Activated CD4-positive, alpha-beta T cell treated with anti-CD3 and anti-CD28 coated beads for 48 hours (primary cell): ENCODE measurements at places on chromosomes 1 and 21.

- no peak for DNase-seq
Observed at GRCh38 chr1:59384443-59384842, 87.5 kb downstream of the FGGY start.

DNA sequence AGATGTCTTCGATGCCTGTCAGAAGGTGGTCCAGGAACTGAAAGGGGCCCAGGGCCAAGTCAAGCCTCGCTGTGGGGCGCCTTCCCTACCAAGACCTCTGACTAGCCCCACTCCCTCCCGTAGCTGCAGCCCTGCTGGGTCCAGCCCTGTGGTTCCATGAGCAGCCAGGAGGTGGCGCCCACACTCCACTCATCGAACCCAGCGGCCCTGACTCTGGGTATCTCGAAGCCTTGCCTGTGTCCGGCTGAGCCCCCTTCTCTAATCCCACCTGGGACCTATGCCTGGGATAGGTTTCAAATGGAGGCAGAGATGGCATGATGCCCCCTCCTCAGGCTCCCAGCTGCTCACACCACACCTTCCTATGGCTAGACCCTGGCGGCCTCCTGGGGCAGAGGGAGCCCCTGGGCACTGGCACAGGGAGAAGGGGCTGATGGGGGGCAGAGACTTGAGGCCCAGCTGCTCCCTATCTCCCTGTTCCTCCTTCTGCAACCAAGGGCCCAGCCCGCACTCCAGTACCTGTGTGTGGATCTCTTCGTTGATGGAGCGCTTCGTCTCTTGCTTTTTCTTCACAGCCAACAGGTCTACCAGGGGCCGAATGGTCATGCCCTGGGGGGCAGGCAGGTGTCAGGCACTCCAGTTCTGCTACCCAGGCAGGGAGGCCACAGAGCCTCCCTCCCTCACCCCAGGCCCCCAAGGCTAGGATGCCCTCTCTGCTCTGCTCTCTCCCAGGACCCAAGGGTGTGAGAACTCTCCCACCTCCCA is 52.0 kb downstream of the SLC9A1 start:
- DNase-seq: peak; percentile 89

DNA sequence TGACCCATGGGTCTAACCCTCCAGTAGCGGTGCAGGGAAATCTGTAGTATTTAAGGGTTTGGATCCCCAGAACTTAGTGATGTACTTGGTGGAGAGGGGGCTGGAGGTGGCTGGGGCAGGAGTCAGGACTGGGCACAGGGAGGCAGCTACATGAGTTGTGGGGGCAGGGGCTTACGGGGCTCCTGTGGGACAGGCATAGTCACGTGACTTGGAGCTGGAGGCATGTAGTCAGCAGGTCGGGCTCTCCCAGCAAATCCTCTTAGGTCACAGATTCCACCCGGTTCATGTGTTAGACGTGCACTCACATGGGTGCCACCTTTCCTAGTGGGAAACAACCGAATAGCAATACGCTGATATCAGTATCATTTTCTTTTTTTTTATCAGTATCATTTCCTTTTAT is 112.1 kb downstream of the PCP4 start:
- DNase-seq: no peak

DNA sequence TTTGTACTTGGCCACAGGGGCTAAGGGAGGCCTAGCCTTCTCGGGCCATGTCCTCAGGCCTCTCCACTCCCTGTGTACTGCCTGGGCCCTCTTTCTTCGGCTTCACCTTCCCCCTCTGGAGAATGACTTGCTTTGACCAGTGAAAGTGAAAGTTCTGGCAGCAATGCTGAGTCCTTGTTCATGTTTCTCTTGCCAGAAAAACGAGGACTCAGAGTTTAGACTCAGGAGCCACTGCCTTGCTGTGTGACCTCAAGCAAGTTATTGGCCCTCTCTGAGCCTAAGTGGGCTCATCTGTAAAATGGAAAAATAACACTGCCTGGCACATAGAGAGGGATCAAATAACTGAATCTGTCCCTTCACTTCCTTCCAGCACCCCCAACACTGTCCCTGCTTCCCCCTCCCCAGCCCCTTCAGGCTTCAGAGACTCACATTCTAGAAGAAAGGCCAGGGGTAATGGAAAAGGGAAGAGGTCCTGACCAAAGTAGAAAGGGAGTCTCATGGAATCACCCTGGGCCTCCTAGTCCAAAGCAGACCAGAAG is 1.5 kb downstream of the C1QA start:
- DNase-seq: no peak

- DNase-seq: no peak
Observed at GRCh38 chr1:10208537-10208936, 1.8 kb upstream of the KIF1B start.

DNA sequence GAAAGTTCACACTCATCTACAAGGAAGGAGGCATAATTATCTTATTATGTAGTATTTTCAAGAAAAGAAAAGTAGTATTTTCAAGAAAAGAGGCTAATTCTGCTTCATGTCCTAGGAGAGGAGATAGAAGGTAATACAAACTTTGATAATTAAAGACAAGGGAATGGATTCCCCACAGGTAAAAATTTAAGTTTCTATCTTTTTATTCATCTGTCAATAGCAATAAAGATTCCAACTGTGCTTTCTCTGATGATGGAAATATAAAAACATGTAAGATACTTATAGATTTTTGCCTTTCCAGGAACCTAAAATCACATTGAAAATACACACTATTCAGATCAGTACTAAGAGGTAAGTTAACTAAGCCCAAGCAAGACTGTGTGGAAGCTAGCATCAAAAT is at the start of gene OR2M2:
Gene OR2M2, plus strand, starts transcription at position 301 of the 400 bp plus-strand sequence. CDS start 5,165 bp downstream, outside the sequence.
- no peak for DNase-seq

DNA sequence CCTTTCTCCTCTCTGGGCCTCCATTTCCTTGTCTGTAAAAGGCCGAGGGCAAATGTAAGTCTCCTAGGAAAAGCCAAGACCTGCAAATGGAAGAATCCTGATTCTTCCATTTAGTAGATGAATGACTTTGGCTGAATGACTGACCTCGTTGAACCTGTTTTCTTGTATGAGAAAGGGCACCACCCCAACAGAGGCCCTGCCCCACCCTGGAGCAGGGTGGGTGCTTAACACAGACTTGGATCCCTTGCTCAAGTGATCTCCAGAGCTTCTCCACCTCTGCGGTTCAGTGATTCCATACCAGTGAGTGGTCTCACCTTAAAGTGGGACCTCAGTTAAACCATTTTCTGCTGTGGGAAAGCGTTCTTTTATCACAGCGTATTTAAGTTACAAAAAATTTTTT is 39.0 kb upstream of the GUCA2B start:
- DNase-seq: no peak

- DNase-seq: no peak
Observed at GRCh38 chr1:7265771-7266371, 480.6 kb downstream of the CAMTA1 start.

DNA sequence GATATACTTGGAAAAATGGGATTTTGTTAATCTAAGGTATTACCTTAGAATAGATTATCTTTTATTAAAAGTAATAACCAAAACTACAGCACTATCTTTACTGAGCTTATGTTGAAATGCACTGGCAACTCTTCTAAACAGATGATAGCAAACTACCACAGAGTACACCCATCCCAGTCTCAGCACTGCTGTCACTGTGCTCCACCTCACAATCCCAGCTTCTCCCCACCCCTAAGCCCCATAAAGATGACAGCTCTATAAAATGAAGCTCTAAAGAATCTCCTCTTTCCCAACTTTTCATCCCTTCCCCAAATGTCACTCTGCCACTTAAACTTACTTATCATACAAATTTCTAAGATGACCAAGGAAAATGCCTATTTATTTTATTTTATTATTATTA is 6.4 kb downstream of the DSTYK start:
- no peak for DNase-seq

DNA sequence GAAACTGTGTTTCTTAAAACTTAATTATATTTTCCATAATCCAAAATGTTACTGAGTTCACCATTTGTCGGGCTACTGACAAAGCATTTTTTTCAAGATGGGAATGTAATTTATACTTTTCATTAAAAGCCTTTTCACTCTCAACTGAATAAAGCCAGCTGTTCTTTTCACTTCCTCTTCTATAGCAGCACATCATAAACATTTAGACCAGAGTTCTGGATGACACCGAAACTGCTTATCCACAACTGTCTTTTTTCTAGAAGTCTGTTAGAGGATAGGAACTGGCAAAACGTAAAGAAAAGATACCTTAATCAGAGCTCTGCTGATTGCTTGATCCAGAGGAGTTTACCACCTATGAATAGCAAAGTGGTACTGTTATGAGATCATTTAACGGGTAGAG is 594.7 kb downstream of the ADGRL2 start:
- DNase-seq: no peak

DNA sequence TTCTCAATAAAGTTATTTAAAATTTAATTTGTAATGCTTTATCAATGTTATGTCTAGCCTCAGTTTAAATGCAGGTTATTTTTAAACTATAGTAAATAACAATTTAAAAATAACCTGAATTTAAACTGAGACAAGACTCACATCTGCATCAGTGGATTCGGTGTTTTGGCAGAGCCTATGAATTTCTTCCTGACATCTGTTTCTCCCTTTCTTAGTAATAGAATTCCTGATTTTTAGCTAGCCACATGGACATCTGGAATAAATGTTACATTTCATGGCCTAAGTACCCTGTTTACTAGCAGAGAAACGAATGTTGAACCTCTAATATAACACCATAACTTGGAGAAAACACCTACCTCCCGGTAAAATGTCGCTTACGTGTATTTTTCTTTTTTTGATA is 1141.6 kb upstream of the ADGRL2 start:
- no peak for DNase-seq

GRCh38 chr1:64984737-64985136 is 18.4 kb upstream of the JAK1 start:
- no peak for DNase-seq

DNA sequence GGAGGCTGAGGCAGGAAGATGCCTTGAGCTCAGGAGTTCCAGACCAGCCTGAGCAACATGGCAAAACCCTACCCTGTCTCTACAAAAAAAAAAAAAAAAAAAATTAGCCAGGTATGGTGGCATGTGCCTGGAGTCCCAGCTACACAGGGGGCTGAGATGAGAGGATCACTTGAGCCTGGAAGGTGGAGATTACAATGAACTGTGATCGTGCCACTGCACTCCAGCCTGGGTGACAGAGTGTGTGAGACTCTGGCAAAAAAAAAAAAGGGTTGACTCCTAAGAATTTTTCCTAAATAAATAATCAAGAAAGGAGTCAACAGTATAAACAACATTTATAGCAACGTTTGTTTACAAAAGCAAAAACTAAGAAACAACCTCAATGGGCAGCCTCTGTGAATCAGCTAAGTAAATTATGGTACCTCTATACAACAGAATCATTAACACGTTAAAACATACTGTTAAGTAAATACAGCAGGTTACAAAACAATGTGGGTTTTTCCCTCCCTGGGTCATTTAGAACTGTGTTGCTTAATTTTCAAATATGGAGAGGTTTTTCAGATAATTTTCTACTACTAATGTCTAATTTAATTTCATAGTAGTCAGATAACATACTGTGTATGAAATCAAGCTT is 56.8 kb downstream of the SLC30A10 start:
- DNase-seq: no peak

DNA sequence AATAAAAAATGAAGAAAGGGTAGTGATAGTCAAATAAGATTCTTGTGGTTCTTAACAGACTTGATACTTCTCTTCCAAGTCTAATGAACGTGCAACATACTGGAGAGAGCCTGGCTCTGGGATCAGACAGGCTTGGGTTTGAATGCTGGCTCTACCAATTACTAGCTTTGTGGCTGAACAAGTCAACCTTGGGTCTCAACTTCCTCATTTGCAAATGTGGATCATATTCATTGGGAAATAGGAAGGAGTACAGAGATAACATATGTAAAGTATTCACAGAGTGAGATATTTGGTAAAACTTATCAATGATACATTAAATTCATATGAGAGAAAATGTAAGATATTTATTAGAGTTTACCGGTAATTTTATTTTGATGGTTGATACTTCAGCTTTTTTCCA is 2.0 kb downstream of the EDEM3 start:
- no peak for DNase-seq

DNA sequence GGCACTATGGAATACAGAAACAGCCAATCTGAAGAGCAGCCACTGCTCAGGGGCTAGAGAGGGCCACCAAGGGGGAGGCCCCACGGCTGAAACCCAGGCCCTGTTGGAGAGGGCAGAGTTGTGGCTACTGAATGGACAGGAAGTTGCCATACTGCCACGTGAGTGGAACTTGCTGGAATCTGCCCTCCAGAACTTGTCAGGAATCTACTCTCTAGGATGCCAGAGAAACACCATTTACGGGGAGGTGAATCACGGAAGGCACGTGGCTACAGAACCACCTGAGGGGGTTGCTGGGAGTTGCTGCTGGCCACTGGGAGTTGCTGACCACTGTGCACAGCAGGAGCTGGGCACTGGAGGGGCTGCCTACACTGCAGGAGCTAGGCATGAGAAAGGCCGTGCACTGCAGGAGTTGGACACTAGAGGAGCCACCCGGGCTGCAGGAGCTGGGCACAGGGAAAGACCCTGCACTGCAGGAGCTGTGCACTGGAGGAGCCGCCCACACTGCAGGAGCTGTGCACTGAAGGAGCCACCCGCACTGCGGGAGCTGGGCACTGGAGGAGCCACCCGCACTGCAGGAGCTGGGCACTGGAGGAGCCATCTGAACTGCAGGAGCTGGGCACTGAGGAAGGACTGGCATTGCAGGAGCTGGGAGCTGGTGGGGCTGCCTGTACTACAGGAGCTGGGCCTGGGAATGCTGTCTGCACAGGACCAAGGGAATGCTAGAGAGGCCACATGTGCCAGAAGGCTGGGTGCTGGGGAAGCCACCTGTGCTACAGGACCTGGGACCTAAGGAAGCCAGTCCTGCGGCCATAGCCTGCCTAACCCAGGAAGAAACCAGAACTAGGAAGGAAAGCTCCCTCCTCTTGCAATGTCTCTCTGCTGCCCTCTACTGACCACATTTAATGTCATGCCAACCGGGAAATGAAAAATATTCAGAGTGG is 343.4 kb downstream of the MATN1 start:
- DNase-seq: peak; percentile 51

- no peak for DNase-seq
Observed at GRCh38 chr1:247465796-247466195, 7.9 kb upstream of the OR2B11 start.

GRCh38 chr1:21624571-21625389 is 44.4 kb downstream of the RAP1GAP start:
- DNase-seq: no peak

DNA sequence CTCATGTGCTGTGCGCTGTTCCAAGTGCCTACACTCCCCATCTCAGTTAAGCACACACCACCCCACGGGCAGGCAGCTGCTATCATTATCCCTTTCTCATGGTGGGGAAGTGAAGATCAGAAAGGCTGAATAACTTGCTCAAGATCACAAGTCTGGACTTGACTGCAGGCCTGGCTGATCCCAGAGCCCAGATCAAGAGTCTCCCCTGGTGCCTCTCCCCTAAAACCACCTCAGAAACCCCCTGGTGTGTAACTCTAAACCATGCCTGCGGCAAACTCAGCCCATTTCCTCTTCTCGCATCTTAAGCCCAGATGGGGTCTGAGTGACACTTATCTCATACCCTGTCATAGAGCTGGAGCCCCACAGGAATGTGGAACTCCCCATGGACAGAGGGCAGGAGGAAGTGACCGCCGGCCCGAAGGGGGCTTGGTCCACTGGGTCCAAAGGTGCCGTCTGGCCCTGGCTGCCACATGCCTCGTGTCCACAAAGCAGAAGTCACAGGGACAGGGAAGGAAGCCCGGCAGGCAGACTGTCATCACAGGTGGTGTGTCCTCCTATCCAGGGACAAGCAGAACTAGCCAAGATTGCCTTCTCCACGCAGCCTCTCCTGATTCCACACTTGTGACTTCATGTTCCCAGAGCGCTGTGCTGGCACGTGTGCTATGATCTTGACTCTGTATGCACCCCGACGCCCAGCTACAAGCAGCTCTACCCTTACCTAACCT is 92.1 kb downstream of the SYF2 start:
- DNase-seq: no peak

GRCh38 chr1:110696818-110697217 is 22.1 kb upstream of the KCNA3 start:
- no peak for DNase-seq

- no peak for DNase-seq
Observed at GRCh38 chr1:41414716-41415306, 53.6 kb downstream of the FOXO6 start.
